ENCODE measurements at places on chromosomes 6 and 20. TPM values are rescaled to one million over a fixed set of nuclear protein-coding genes. Genes with fewer than 3 reads are reported as not detected.

Gene PTPRT
- total RNA-seq: not detected

Gene TBX18
- total RNA-seq: 1.2 TPM

Gene PRSS35
- not detected for total RNA-seq

Gene TMEM200A
- total RNA-seq: under 0.01 TPM

DNA sequence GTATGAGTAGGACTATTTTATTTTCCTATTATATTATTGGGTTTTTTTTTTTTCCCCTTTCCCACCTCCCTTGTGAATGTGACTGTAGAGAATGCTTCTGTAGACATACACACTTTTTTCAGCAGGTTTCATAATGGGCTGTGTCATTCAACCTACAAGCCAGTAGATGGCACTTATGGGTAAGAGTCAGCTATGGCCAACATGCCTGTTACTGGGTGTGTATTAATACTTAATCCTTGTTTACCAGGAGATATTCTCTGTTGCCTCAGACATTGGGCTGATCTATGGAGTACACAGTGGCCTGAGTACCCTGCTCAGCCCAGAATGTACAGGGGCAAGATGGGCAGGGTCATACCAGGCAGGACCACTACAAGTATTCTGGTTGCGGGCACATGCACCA lies 382.5 kb downstream of the EPHA7 start:
- DNase-seq: peak; percentile 38

- no peak for DNase-seq
These were observed 31.4 kb upstream of the FBXO9 start for GRCh38 chr6:53033764-53034163.

DNA sequence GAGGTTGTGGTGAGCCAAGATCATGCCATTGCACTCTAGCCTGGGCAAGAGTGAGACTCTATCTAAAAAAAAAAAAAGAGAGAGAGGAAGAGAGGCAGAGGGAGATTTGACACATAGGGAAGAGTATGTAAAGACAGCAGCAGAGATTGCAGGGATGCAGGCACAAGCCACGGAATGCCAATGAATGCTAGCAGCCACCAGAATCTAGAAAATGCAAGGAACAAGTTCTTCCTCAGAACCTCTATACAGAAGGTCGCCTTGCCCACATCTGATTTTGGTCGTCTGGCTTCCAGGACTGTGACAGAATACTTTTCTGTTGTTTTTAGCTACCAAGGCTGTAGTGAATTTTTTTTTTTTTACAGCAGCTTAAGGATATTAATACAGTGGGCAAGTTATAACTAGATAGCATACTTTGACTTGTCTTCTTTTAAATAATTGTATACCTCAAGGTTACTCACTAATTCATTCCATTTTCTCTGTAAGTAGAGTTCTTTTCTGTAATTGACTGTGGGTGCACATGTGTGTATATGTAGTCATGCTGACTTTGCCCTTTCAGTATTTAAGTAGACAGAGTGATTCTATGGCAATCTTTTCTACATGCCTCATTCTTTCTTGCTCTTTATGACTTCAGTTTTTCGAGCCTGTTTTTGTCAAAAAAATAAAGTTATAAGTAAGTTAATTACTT lies 402.2 kb downstream of the GJA1 start:
- no peak for DNase-seq

DNA sequence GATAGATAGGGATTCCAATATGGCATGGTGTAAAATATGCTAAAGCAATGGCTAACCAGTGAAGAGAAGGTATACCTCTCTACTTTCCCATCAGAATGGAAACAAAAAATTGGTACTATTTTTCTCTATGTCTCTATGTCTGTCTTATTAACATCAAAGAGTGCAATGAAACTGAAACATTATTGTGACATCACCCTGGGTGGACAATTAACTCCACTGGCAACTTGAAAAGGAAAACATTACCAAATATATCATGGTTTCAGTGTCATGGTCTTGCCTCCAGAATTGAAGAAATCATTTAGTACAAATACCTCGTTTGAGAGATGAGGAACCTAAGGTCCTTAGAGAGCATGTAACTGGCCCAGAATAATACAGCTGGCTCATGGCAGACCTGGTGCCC lies 1132.5 kb upstream of the MAP3K7 start:
- no peak for DNase-seq

Data from dermis microvascular lymphatic vessel endothelial cell (primary cell).